Liver (tissue), 10 donors: ENCODE measurements at places on chromosomes 6 and 20. TPM values are rescaled to one million over a fixed set of nuclear protein-coding genes. Genes with fewer than 3 reads are reported as not detected.

DNA sequence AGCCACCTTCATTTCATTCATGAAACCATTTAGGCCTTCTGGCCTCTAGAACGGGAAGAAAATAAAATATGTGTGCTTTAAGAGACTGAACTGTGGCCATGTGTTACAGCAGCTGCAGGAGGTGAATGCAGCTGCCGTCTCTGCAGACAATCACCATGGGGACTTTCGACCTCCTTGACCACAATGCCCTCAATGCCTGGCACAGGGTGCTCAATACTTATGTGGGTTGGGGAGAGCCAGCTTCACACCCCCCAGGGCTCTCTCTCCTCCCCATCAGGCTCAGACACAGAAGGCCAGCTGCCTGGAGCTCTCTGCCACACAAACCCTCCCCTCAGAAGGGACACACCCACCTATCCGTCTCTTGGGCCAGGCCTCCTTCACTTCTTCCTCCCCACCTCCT lies 43.5 kb downstream of the ANKRD60 start:
- H3K27ac ChIP-seq, result no peak overlapping the region
- DNase-seq, result no peak
- H3K36me3 ChIP-seq, result no peaks in the 10 kb centered on the region
- H3K27me3 ChIP-seq, result peaks cover 15% of the 10 kb centered on the region
- H3K4me3 ChIP-seq, result no peak overlapping the region

The BPIFA1 gene
- not detected for total RNA-seq

The DEFB132 gene
- not detected for total RNA-seq

DNA sequence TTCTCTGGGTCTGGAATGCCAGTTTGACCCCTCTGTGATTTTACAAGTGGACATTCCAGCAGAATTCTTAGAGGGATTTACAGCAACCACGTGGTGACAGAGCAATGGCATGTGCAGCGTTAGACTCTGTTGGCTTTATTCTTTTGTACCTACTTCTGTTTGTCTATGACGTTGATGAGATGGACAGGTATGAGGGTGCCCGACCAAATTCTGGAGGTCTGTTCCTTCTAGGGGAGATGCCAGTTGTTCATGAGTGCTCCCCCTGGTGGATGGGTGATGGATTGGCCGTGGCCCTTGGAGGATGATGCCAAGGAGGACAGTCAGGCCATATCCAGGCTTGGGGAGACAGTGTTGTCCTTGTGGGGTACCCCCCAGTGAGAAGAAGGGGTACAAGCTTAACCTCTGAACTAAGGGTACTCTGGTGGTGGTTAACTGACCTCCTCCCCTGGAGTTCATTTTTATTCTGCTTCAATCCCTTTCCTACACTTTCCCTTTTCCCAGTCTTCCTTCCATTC lies 198.6 kb downstream of the DTNBP1 start:
- H3K4me3 ChIP-seq, result no peak overlapping the region
- DNase-seq, result peak; percentile 70
- H3K36me3 ChIP-seq, result no peaks in the 10 kb centered on the region
- no peaks in the 10 kb centered on the region for H3K27me3 ChIP-seq
- no peak overlapping the region for H3K27ac ChIP-seq
- peaks cover 6% of the 10 kb centered on the region for H3K4me1 ChIP-seq

- H3K27ac ChIP-seq, result peak overlapping the region; percentile 44
- no peaks in the 10 kb centered on the region for H3K27me3 ChIP-seq
- H3K4me3 ChIP-seq, result no peak overlapping the region
- no peaks in the 10 kb centered on the region for H3K4me1 ChIP-seq
Observed at GRCh38 chr20:1150218-1150617, 31.8 kb downstream of the PSMF1 start.
